ENCODE measurements at places on chromosomes 16 and 17. TPM values are rescaled to one million over a fixed set of nuclear protein-coding genes. Genes with fewer than 3 reads are reported as not detected.

Gene CMTM2
- not detected for total RNA-seq

Gene CFAP52
- not detected for total RNA-seq

Gene CBLN1
- total RNA-seq, result not detected

Gene MRC2
- total RNA-seq, result 58.5 TPM

Gene RBFOX1
- total RNA-seq, result not detected

Gene CYGB
- 52.3 TPM for total RNA-seq

Gene MYH11
- total RNA-seq, result not detected

Gene HLF
- total RNA-seq, result not detected

Gene SDR42E2
- not detected for total RNA-seq

Gene CLUH
- 120 TPM for total RNA-seq

Gene TBC1D3L
- 1.5 TPM for total RNA-seq

Gene HIGD1B
- total RNA-seq, result not detected

Gene TTYH2
- total RNA-seq, result 1.3 TPM

Gene CRHR1
- not detected for total RNA-seq

Gene RNF151
- not detected for total RNA-seq

Gene FOXC2
- total RNA-seq, result 0.49 TPM

Gene PITPNM3
- 9.1 TPM for total RNA-seq

Gene MAP2K6
- total RNA-seq, result 0.08 TPM

Gene CD300E
- total RNA-seq, result not detected

Gene RMI2
- 11.7 TPM for total RNA-seq

Gene RAB26
- not detected for total RNA-seq

Gene SOX8
- total RNA-seq, result not detected

Gene CETP
- total RNA-seq, result not detected

Gene LUC7L3
- 26.0 TPM for total RNA-seq

Gene MT4
- not detected for total RNA-seq

Gene PTX4
- not detected for total RNA-seq

Gene CLEC10A
- total RNA-seq, result not detected

Gene RHBDL3
- not detected for total RNA-seq

Gene ABCC11
- total RNA-seq, result 0.04 TPM

Gene B4GALNT2
- total RNA-seq, result 3.5 TPM

Gene ANKRD40
- total RNA-seq, result 21.4 TPM

Gene PLXDC1
- not detected for total RNA-seq

Gene KRT27
- total RNA-seq, result not detected

Gene AIPL1
- total RNA-seq, result not detected

Gene MYH3
- total RNA-seq, result 0.34 TPM

Gene DUXB
- not detected for total RNA-seq

Gene GIT1
- total RNA-seq, result 43.4 TPM

Gene CSF3
- 17.7 TPM for total RNA-seq

Gene TRIM16
- 49.8 TPM for total RNA-seq

Gene PIRT
- total RNA-seq, result not detected

Gene CSH2
- not detected for total RNA-seq

Gene ACE
- 0.78 TPM for total RNA-seq

Gene ARMC7
- 2.3 TPM for total RNA-seq

Gene TP53TG3
- not detected for total RNA-seq

Gene ZP2
- not detected for total RNA-seq

Gene KRT12
- not detected for total RNA-seq

Gene TNFRSF17
- not detected for total RNA-seq

Gene PROCA1
- 1.3 TPM for total RNA-seq

Gene RRAD
- 2.8 TPM for total RNA-seq

Measured in hair follicular keratinocyte (primary cell).